ENCODE measurements at places on chromosomes 1 and 21. TPM values are rescaled to one million over a fixed set of nuclear protein-coding genes. Genes with fewer than 3 reads are reported as not detected.

DNA sequence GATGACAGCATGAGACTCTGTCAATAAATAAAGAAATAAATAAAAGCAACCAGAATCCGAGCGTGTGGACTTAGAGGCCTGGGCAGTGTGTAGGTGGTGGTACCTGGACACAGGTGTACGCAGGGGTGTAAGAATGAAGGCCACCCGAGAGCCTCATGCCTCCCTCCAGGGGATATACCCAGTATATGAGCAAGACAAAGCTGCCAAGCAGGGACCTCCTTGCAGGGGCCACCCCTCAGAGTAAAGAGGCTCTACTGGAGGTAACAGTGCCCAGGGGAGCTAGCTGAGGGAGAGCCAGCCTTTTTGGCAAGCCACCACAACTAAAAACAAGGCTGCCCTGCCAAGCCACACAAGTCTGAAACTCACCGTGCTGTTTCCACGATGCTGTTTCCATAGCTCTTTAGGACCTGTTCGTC lies 179.2 kb upstream of the RAB4A start:
- no peak overlapping the region for H3K4me3 ChIP-seq
- H3K36me3 ChIP-seq, result no peaks in the 10 kb centered on the region
- H3K27me3 ChIP-seq, result no peaks in the 10 kb centered on the region
- peak overlapping the region; percentile 71 for H3K27ac ChIP-seq
- DNase-seq, result peak; percentile 43
- peaks cover 18% of the 10 kb centered on the region for H3K4me1 ChIP-seq

DNA sequence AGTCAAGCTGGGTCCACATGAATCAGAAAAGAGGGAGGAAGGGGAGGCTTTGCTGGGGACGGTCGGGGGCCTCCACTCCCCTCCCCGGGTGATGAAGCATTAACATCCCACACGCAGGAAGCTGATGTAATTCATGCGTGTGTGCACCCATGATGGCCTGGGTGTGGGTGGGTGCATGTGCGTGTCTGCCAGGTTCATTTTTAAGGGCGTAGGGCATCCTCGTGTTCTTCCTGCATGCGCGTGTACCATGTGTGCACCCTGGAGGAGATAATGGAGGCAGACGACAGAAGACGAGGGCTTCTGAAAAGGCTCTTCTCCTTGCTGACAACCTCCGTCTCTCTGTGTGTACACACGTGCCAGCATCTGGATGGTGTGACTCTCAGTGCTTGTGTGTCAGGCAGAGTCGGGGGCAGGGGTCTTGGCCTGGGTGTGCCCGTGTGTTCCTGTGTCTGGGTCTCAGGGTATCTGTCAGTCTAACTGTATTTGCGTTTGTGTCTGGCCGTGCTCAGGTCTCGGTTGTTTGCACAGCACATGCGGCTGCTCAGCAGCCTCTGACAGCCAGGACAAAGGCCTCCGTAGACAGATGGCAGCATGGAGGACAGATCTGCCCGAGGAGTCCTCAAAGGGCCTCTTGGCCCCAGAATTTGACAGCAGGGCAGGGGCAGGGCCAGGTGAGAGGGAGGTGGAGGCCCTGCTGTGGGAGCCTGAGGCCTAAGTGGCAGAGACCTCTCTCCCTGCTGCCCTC lies 2.4 kb downstream of the RAP1GAP start:
- H3K4me3 ChIP-seq, result no peak overlapping the region
- no peaks in the 10 kb centered on the region for H3K36me3 ChIP-seq
- no peak for DNase-seq
- H3K27ac ChIP-seq, result no peak overlapping the region

GRCh38 chr1:86430376-86430775 lies 6.4 kb downstream of the CLCA2 start:
- DNase-seq, result no peak
- no peaks in the 10 kb centered on the region for H3K36me3 ChIP-seq
- no peak overlapping the region for H3K27ac ChIP-seq
- no peaks in the 10 kb centered on the region for H3K27me3 ChIP-seq
- H3K4me3 ChIP-seq, result no peak overlapping the region

DNA sequence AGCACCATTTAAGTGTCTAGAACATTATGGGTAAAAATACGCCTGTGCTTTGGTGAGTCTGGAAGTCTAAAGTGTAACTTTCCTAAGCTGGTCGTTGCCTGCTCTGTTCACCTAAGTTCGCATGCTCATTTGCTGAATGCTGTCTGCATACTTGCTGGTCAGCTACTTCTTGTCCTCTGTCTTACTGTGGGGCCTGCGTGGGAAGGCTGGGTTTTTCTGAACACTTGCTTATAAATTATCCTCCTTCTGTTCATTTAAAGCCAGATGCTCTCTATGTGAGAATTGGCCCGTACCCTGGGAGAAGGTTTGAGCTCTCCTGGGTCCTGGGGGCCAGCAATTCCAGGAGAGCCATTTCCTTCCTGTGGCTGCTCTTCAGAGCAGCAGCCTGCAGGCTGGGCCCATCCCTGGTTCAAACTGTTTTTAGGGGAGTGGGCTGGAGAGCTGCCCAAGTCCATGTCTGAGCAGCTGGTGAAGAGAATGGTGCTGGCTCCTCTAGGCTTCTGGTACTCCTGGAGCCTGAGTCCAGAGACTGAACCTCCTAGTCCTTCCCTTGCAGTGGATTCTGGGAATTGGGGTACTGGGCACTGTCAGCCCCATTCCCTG lies 75.7 kb downstream of the GALNT2 start:
- no peaks in the 10 kb centered on the region for H3K4me1 ChIP-seq
- no peaks in the 10 kb centered on the region for H3K36me3 ChIP-seq
- no peak for DNase-seq
- no peak overlapping the region for H3K27ac ChIP-seq

GPA33 gene
- total RNA-seq, result not detected

RAB7B gene
- 16.1 TPM for total RNA-seq
